ENCODE measurements at places on chromosomes 1 and 21. TPM values are rescaled to one million over a fixed set of nuclear protein-coding genes. Genes with fewer than 3 reads are reported as not detected.

The ATAD3C gene
- polyA plus RNA-seq, result 1.8 TPM

The DISC1 gene
- polyA plus RNA-seq, result 0.41 TPM

The RGS18 gene
- polyA plus RNA-seq, result 0.29 TPM

The NEK2 gene
- polyA plus RNA-seq, result 6.7 TPM

The NOS1AP gene
- 0.98 TPM for polyA plus RNA-seq

The NDUFV3 gene
- polyA plus RNA-seq, result 14.9 TPM

The S100B gene
- polyA plus RNA-seq, result 2.3 TPM

The LRRC3 gene
- polyA plus RNA-seq, result 0.93 TPM

The STYXL2 gene
- 0.01 TPM for polyA plus RNA-seq

The DNASE2B gene
- polyA plus RNA-seq, result not detected
